T-helper 17 cell (primary cell): ENCODE measurements at places on chromosomes 6 and 20.

- H3K36me3 ChIP-seq = no peaks in the 10 kb centered on the region
- H3K27me3 ChIP-seq = no peaks in the 10 kb centered on the region
- H3K27ac ChIP-seq = peak overlapping the region; percentile 88
Observed at GRCh38 chr6:15335385-15335784, 89.5 kb downstream of the JARID2 start.

- peaks cover 18% of the 10 kb centered on the region for H3K27me3 ChIP-seq
- no peaks in the 10 kb centered on the region for H3K4me1 ChIP-seq
Observed at GRCh38 chr6:138493413-138493812, 5.9 kb downstream of the NHSL1 start.

DNA sequence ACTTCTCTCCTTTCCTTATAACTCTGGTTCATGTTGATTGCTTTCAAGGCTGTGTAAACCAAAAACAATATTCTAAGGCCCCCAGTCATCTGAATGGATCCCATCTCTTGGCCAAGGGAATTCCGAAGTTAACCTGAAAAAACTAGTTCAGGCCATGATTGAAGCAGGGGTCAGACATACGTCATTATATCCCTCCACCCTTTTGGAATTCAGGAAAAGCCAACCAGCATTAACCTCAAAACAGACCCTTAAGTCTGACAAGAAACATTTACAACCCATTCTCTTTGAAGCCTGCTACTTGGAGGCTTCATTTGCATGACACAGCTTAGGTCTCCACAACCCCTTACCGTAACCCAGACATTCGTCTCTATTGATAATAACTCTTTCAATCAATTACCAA, 39.7 kb downstream of the SLC26A8 start:
- no peak overlapping the region for H3K27ac ChIP-seq
- no peak overlapping the region for H3K4me3 ChIP-seq
- H3K4me1 ChIP-seq = peaks cover 6% of the 10 kb centered on the region
- peaks cover 13% of the 10 kb centered on the region for H3K27me3 ChIP-seq
- no peak for DNase-seq

- no peak overlapping the region for H3K27ac ChIP-seq
- H3K4me1 ChIP-seq = no peaks in the 10 kb centered on the region
- H3K27me3 ChIP-seq = peaks cover 37% of the 10 kb centered on the region
- no peak for DNase-seq
- H3K4me3 ChIP-seq = no peak overlapping the region
Observed at GRCh38 chr6:140050101-140050995, 675.9 kb upstream of the CITED2 start.
